Colonic mucosa (tissue), 4 donors: ENCODE measurements at places on chromosomes 2 and 18. TPM values are rescaled to one million over a fixed set of nuclear protein-coding genes. Genes with fewer than 3 reads are reported as not detected.

DNA sequence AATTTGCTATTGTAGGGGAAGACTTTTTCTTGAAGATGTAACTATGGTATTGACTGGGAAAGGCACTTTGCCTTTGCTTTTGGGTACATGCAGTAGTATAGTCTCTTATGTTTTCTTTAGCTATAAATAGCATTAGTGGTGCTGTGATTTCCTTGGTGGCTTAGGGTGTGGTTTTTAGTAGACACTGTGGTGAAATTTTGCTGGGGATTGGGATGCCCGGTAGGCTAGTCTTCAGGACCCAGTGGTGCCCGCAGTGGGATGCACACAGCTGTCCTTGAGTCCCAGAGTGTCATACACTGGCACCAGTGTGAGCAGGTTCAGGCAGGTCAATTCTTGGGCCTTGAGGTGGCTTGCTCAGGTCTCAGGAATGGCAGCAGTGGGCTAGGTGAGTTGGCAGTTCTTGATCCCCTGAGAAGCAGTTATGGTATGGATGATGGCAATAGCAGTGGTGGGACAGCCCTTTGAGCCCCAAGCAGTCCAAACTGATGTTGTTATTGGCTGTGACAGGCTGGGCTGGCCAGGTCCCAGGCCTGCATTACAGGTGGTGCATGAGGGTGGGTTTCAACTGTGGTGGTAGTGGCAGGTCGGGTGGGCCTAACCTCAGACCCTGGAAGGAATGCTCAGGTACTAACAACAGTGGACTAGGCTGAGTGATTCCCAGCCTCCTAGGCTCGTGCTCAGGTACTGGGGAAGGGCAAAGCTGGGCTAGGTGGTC lies 124.3 kb downstream of the XRCC5 start:
- no peak for DNase-seq

GRCh38 chr2:23430263-23430662 lies 45.3 kb downstream of the KLHL29 start:
- no peak for DNase-seq

DNA sequence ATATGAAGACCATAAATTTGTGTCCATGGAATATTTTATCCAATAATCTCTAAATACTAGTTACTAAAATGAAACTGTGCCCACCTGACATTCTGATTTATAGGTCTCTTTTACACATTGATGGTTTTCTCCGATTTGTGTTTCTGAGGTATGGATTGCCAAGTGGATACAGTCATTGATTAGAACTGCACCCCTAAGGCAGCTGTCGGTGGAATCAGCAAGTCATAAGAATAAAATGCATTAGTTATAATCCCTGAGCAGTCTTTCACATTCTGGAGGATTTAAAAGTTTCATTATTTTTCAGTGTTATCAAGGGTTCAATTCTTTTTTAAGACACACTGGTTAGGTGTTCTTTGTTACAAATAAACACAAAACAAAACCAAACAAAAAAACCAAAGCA lies 6.0 kb downstream of the CAVIN2 start:
- DNase-seq: no peak

GRCh38 chr2:239607517-239608191 lies 206.8 kb upstream of the HDAC4 start:
- peak; percentile 13 for DNase-seq

- DNase-seq: no peak
These were observed 197.4 kb downstream of the VAPA start for GRCh38 chr18:10111191-10111590.

- DNase-seq: no peak
These were observed 1135.1 kb upstream of the CRIM1 start for GRCh38 chr2:35220461-35220860.

DNA sequence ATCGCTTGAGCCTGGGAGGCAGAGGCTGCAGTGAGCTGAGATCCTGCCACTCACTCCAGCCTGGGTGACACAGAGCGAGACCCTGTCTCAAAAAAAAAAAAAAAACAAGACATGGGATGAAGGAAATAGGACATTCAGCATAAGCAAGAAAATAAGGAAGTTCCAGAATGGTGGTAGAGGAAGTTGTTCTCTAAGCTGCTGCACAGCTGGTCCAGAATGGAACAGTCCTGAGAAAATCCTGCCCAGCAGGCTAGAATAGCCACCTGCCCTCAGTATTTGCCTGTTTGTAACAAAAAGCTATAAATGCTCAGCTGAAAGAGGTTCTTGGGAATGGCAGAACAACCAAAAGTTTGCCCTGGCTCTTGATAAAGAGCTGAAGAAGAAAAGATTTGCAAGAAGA lies 11.1 kb upstream of the MAPRE3 start:
- DNase-seq: no peak

- DNase-seq: no peak
These were observed 61.3 kb downstream of the POU3F3 start for GRCh38 chr2:104915107-104915793.

GRCh38 chr2:24262421-24262970 lies 87.6 kb downstream of the FAM228A start:
- no peak for DNase-seq

DNA sequence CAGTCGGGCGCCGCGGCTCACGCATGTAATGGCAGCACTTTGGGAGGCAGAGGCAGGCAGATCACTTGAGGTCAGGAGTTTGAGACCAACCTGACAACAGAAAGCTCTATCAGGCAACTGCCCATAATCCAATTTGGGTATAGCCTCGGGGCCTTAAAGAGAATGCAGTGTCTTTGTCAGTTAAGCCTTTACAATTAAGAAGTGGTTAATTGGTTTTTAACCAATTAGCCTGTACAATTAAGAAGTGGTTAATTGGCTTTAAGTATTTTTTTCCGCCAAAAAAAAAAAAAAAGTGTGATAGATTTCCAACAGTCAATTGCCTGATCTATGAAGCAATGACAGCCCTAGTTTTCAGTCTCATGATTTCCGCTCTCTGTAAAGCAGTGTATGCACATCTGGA lies 74.6 kb upstream of the NARS1 start:
- DNase-seq: no peak

DNA sequence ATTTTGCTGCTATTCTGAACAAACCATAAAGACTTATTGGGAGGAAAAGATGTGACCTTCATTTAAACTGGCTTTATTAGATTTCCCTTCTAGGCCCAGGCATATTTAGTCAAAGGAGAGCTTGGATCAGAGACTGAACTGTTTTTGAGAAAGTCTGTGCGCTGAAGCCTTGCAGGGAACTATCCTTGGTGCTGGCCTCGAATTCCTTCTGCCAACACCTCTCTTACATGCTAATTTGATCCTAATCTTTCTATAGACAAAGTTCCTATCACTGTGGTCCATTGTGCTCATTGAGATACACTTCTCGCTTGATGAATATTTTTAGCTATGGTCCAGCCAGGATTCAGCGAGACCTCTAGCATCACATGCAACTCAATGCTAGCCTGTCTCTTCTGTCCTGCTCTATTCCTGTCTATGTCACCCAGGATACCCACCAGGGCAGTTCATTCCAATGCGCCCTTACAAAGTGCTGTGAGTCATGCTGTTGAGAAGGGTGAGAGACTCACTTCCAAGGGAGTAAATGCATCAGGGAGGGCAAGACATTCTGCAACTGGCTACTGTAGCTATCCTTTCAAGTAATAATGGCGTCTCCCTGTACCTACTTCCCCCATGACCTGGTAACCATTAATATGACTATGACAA lies 356.7 kb upstream of the LYPD1 start:
- DNase-seq: no peak

GRCh38 chr18:22214731-22215528 lies 45.5 kb downstream of the GATA6 start:
- DNase-seq: no peak

DNA sequence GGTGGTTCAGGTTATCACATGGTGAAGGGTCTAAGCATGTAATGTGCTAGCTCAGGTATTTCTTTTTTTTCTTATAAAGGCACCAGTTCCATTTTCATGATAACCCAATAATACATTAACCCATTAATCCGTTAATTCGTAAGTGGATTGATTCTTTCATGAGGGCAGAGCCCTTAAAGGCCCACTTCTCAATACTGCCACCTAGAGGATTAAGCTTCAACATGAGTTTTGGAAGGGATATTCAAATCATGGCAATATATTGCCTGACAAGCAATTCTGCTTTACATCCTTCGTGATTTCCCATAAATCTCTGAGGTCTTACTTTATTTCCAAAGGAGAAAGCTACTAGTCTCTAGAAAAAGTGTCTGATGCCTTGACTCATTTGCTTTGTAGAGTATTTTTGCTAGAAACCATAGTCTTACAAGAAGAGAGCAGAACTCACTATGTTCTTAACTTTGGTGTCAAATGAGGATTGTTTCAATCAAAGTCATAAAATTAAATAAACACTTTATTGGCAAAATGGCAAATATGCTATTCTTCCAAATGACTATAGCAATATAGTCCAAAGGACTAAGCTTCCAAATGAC lies 271.3 kb downstream of the KCNS3 start:
- DNase-seq: no peak

DNA sequence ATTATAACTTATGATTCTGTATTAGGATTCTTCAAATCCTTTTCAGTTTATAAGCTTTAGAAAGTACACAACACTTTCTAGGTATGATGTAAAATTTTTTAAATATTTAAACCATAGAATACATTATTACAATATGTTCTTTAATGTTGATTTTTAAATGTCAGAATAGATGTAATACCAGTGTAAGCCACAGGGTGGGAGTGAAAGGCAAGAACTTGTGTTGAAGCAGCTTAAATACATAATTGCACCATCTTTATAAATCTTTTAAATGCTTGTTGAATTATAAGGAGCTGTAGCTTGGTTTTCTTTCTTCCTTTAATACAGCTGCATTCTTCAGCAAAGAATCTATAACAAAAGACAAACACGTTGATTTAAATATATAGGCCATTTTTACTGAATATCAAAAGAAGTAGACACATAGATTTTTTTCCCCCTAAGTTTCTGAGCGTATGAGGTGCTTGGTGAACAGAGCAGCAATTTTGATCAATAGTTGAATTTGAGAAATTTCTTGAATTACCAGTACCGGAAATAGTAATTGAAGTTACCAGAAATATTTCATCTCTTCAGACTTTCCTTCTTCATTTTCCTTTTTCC lies 63.0 kb downstream of the TANK start:
- DNase-seq: no peak

DNA sequence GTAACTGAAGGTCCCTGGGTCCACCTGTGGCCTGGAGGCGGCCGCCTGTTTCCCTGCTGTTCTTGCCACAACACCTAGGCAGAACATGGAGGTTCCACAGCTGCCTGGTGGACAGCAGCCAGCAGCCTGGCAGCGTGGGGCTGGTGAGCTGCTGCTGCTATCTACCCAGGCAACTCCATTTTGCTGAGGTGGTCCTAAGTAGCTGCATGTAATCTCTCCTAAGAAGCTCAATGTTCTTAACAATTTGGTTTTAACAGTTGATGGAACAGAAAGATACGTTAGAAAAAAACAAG lies 66.7 kb downstream of the NDUFA10 start:
- DNase-seq: no peak

DNA sequence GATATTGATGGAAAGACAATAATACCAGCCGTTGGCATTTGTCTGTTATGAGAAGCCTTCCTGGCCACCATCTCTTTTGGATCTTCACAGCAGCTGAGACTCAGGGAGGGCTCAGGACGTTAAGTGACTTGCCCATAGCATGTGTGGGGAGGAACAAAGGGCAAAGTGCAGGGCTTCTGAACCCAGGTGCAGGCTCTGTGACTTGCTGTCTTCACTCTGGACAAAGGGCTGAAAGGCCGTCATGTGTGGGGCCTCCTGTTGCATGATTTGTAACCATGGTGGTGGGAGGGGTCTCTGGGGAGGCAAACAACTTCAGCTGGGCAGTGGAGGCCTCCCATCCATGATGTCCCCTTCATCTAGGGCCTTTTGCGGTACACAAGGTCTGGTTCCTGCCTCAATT lies 65.5 kb upstream of the SIX2 start:
- DNase-seq: no peak

DNA sequence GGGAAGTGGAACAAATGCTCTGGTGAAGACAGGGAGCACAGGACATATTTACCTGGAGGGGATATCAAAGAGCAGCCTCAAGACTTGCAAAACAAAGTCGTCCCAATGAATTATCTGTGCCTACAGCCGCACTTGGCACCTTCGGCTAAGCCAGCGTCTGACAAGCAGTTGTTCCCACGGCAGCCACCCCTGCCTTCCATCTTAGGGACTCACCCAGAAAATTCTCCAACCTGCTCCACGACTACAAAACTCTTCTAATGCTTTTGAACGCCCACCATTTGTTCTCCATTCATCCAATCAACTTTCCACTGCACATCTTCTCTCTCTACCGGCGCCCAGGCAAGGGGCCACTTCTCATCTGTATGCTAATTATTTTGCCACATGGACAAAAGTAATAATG lies 7.0 kb downstream of the MYT1L start:
- no peak for DNase-seq

DNA sequence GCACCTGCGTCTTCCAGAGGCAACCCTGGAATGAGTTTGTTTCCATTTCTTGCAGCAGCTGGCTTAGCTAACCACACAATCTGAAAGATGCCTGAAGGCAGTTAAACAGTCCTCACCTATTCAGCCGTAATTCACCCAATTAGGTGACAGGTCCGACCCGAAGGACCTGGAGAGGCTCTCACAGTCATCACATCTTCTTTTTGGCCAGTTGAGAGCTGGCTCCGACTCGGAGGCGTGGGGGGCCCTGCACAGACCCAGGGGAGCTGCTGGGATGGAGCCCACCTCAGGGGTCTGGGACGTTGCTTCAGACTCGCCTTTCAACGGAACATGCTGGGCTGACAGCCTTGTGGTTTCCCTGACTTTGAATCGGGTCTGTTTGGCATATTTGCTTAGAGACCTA lies 187.3 kb downstream of the RTP5 start:
- DNase-seq: no peak

- DNase-seq: no peak
These were observed 166.0 kb upstream of the DSEL start for GRCh38 chr18:67682516-67682915.

GRCh38 chr2:54371460-54372065 lies 84.6 kb upstream of the SPTBN1 start:
- no peak for DNase-seq

The WNT6 gene
- 0.37 TPM for total RNA-seq

The PLGLB1 gene
- 2.5 TPM for total RNA-seq

The HOXD9 gene
- total RNA-seq: 0.86 TPM

The HSBP1L1 gene
- total RNA-seq: 59.6 TPM

The AQP12A gene
- 9.0 TPM for total RNA-seq

The TIGD1 gene
- 3.0 TPM for total RNA-seq

The PROM2 gene
- 63.4 TPM for total RNA-seq

The IL36A gene
- not detected for total RNA-seq

The RIT2 gene
- total RNA-seq: not detected

The ZNF396 gene
- 3.6 TPM for total RNA-seq

The C2orf81 gene
- total RNA-seq: 0.62 TPM

The CHRNG gene
- total RNA-seq: not detected

The GNLY gene
- 4.7 TPM for total RNA-seq

The CD8B2 gene
- not detected for total RNA-seq

The TAF1B gene
- 13.0 TPM for total RNA-seq

The ZC3H6 gene
- 3.6 TPM for total RNA-seq

The SIX2 gene
- 0.10 TPM for total RNA-seq
